ENCODE measurements at places on chromosomes 2 and 18. TPM values are rescaled to one million over a fixed set of nuclear protein-coding genes. Genes with fewer than 3 reads are reported as not detected.

- H3K36me3 ChIP-seq, result no peaks in the 10 kb centered on the region
- H3K4me1 ChIP-seq, result no peaks in the 10 kb centered on the region
- no peak overlapping the region for H3K27ac ChIP-seq
- DNase-seq, result no peak
- H3K27me3 ChIP-seq, result no peaks in the 10 kb centered on the region
Observed at GRCh38 chr18:41466436-41467160, 488.4 kb upstream of the PIK3C3 start.

DNA sequence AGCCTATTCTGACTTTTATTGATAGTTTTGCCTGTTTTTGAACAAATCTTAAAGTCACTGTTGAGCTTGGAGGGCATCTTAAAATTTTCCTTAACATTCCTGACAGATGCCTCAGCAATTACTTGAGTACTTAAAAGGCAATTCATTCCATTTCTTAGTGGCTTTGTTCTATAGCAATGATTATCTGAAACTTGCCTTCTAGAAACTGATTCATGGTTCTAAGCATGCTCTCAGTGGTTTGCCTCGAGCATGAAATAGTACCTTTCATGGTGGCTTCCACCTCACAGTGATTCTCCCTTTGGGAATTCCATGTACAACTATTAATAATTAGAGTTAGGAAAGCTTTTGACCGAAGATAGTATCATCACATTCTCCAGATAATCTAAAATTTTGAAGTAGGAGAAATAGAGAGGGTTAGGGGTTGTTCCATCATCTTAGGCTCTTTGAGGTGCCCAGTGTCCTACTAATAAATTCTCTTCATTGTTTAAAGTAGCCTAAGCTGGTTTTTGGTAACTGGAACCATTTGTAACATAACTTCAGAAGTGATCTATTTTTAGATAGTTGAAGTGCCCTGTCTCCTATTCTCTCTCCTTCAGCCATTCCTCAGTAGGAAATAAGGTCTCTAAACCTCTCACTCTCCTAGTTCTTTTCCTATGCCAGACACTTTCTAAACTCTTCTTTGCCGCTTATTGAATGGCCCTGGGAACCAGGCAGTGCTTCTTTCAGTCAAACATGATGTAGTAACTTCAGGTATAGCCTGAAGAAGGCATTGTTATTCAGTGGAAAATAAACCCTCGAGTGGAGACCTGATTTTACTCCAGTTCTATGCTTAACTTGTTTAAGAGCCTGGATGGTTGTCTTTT is 156.1 kb downstream of the HAUS1 start:
- H3K4me1 ChIP-seq, result no peaks in the 10 kb centered on the region
- H3K36me3 ChIP-seq, result peaks cover 19% of the 10 kb centered on the region
- no peak overlapping the region for H3K4me3 ChIP-seq
- H3K27ac ChIP-seq, result no peak overlapping the region
- no peaks in the 10 kb centered on the region for H3K27me3 ChIP-seq

DNA sequence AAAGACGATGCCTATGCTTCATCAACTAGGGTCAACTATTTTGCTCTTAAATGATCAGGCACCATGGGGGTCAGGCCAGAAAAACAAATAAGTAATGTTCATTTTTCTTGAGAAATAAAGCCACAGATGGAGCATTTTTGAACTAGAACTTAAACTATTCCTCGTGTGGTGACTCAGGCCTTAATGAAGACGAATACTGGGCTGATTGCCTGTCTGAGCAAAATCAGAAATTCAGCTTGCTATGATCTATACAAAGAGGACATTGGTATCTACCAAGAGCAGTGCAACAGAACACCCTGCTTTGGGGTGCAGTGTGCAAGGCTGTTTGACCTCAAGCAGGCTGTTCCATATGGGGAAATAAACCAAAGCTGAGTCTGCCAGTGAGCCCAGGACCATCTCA is 176.0 kb downstream of the NRP2 start:
- H3K36me3 ChIP-seq, result no peaks in the 10 kb centered on the region
- no peak overlapping the region for H3K27ac ChIP-seq
- no peak overlapping the region for H3K4me3 ChIP-seq
- DNase-seq, result no peak
- no peaks in the 10 kb centered on the region for H3K27me3 ChIP-seq

DNA sequence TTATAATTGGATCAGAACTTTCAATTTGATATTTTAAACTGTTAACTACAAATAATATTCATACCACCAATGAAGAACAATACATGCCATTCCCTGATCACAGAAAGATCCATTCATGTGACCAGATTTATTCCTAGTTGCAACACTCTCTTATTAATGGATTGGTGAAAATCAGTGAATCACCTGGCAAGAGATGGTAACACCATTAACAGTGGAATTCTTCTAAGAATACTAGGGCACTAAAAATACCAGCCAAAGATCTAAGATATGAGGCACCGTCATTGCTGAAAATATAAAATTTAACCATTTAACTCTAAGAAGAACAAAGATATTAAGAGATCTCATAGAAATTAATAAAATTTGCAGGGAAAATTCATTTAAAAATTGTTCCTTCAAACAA is 58.1 kb downstream of the MAP4K3 start:
- no peak overlapping the region for H3K4me3 ChIP-seq
- H3K4me1 ChIP-seq, result no peaks in the 10 kb centered on the region
- no peak overlapping the region for H3K27ac ChIP-seq
- DNase-seq, result no peak

- no peak overlapping the region for H3K4me3 ChIP-seq
- H3K27me3 ChIP-seq, result no peaks in the 10 kb centered on the region
- no peaks in the 10 kb centered on the region for H3K4me1 ChIP-seq
- no peaks in the 10 kb centered on the region for H3K36me3 ChIP-seq
- no peak for DNase-seq
Observed at GRCh38 chr18:1014951-1015624, 110.4 kb downstream of the ADCYAP1 start.

DNA sequence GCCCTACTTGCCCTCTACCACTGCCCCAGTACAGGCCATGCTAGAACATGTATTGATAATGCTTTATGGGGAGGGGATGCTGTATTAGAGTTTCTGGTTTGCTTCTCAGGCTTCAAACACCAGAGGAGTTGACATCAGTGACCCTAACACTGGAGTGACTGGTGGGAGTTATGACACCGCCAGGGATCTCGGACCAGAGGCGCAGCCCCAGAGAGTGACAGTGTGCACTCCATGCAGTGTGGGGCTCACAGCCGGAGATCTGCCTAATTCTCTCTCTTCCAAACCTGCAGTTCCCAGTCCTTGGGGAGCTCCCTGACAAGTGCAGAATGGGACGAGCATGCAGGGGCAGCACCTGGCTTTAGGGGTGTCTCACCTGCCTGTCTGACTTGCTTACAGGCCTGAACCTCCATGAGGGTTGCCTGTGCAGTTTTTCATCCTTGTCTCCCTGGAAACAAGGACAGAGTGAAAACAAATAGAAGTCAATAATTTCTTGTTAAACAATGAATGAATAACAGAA is 244.9 kb upstream of the MYT1L start:
- no peaks in the 10 kb centered on the region for H3K27me3 ChIP-seq
- H3K4me1 ChIP-seq, result no peaks in the 10 kb centered on the region
- no peak overlapping the region for H3K4me3 ChIP-seq
- DNase-seq, result no peak

GRCh38 chr2:62998949-62999348 is 51.7 kb upstream of the OTX1 start:
- no peaks in the 10 kb centered on the region for H3K27me3 ChIP-seq
- no peak overlapping the region for H3K4me3 ChIP-seq
- no peak overlapping the region for H3K27ac ChIP-seq
- DNase-seq, result no peak

GRCh38 chr2:9484533-9484932 is 10.2 kb downstream of the IAH1 start:
- H3K27me3 ChIP-seq, result no peaks in the 10 kb centered on the region
- no peaks in the 10 kb centered on the region for H3K4me1 ChIP-seq

DNA sequence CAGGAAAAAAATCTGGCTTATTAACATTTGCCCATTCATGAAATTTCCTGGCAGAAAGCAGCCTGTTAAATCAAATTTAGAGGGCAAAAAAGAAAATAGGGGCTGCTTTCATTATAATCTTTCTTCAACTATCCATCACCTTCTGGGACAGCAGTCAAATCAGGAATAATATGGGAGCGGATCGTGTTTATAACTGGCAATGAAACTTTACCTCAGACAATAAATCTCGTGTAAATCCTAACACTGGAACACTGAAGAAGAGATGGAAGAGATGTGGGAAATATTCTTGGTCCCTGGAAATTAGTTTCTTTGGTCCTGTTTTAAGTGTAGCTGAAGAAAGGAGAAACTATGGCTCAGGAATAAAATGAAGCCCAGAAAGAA is 77.5 kb upstream of the SERTAD2 start:
- H3K27me3 ChIP-seq, result no peaks in the 10 kb centered on the region
- no peak overlapping the region for H3K27ac ChIP-seq
- H3K4me3 ChIP-seq, result peak overlapping the region; percentile 70
- peaks cover 42% of the 10 kb centered on the region for H3K4me1 ChIP-seq

The FZD7 gene
- polyA plus RNA-seq, result not detected

The TMEM185B gene
- 22.9 TPM for polyA plus RNA-seq

The RBKS gene
- 4.7 TPM for polyA plus RNA-seq

The ITGA4 gene
- polyA plus RNA-seq, result 212 TPM

The SERPINB11 gene
- not detected for polyA plus RNA-seq

DNA sequence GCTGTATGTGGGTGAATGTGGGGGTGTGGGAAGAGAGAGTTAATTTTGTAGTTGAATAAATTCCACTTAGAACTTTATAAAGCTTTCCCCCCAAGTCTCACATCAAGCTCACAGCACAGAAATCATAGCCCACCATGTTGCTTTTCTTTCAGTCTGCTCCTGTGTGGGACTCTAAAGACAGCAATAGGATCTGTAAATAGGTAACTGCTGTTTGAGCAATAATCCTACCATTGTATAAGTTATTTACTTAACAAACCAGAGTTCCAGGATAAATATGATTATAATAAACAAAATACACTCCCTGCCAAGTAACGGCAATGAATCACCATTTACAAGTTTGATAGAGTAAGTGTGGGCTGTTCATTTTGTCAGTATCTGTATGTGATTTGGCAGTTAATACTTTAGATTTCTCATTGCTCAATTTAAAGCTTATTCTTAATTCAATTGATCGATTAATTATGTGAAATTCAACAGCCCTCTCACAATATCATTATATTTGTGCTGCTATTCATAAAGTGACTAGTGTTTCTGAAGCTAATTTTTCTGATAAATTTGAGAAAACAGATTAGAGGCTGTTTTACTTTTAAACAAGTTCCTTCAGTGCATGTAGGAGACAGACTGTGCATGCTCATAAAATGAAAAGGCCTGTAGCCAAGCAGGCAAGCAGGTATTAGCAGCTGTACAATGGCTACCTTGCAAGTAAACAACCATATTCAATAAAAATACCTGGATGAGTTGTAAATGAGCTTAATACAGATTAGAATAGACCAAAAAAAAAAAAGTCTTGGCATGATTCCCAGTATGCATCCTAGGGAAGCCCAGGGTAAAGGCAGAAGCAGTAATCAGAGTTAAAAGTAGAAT is 142.7 kb downstream of the PDE11A start:
- H3K4me3 ChIP-seq, result no peak overlapping the region
- no peaks in the 10 kb centered on the region for H3K27me3 ChIP-seq
- no peaks in the 10 kb centered on the region for H3K4me1 ChIP-seq
- no peaks in the 10 kb centered on the region for H3K36me3 ChIP-seq
- no peak overlapping the region for H3K27ac ChIP-seq

DNA sequence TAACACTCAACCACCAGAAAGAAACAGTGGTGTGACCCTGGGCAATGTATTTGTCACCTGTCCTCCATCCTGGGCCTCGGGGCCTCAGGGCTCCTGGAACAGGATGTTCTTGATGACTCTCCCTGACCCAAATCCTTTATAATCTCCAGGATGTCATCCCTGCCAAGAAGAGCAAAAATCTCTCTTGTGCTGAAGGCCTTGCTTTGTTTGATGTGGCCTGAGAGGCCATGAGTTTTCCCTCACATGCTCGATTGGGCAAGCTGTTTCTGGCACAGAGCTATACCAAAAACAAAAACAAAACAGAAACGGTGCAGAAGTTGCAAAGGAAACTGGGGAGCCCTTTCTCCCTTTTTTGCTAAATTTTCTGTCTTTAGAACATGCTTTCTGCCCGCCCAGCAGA is 35.7 kb upstream of the ST3GAL5 start:
- DNase-seq, result no peak
- no peak overlapping the region for H3K4me3 ChIP-seq
- H3K4me1 ChIP-seq, result no peaks in the 10 kb centered on the region
- no peaks in the 10 kb centered on the region for H3K36me3 ChIP-seq
- no peaks in the 10 kb centered on the region for H3K27me3 ChIP-seq
- no peak overlapping the region for H3K27ac ChIP-seq

The PDE11A gene
- polyA plus RNA-seq, result not detected

The SERPINB12 gene
- polyA plus RNA-seq, result not detected

The CDCA7 gene
- 5.0 TPM for polyA plus RNA-seq

The RBM45 gene
- polyA plus RNA-seq, result 7.9 TPM

The PSMG2 gene
- 125 TPM for polyA plus RNA-seq

GRCh38 chr2:236887953-236888793 is 197.5 kb upstream of the COPS8 start:
- no peak overlapping the region for H3K4me3 ChIP-seq
- H3K27me3 ChIP-seq, result peaks cover 3% of the 10 kb centered on the region
- DNase-seq, result no peak
- H3K27ac ChIP-seq, result no peak overlapping the region

DNA sequence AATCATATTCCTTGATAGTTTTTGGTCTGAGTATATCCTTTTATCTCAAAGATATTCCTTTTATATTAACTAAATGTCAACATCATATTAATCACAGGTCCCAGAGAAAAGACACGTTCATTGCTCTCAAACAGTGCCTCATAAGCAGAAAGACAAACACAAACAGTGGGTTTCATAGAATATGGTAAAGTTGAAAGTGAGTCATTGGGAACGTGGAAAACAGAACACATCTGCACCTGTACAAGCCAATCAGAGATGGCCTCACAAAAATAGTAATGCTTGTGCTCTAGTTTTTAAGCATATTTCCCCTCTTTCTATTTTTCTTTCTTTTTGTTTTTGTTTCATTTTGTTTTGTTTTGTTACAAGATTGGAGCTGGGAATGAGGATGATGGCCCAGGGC is 328.4 kb upstream of the MAP2 start:
- H3K36me3 ChIP-seq, result no peaks in the 10 kb centered on the region
- no peak for DNase-seq
- H3K27me3 ChIP-seq, result no peaks in the 10 kb centered on the region
- H3K4me3 ChIP-seq, result no peak overlapping the region
- no peak overlapping the region for H3K27ac ChIP-seq
- no peaks in the 10 kb centered on the region for H3K4me1 ChIP-seq

The COL3A1 gene
- polyA plus RNA-seq, result not detected

The TSGA10 gene
- 16.8 TPM for polyA plus RNA-seq

- H3K36me3 ChIP-seq, result no peaks in the 10 kb centered on the region
- no peak overlapping the region for H3K4me3 ChIP-seq
- H3K27me3 ChIP-seq, result no peaks in the 10 kb centered on the region
- no peak for DNase-seq
- no peaks in the 10 kb centered on the region for H3K4me1 ChIP-seq
Observed at GRCh38 chr2:2828774-2829368, 497.8 kb upstream of the MYT1L start.

The CCNYL1 gene
- polyA plus RNA-seq, result 2.0 TPM

The FBXO41 gene
- 2.4 TPM for polyA plus RNA-seq

- peaks cover 18% of the 10 kb centered on the region for H3K4me1 ChIP-seq
- H3K27me3 ChIP-seq, result peaks cover 33% of the 10 kb centered on the region
- DNase-seq, result no peak
- H3K27ac ChIP-seq, result no peak overlapping the region
Observed at GRCh38 chr2:232353660-232354059, 24.9 kb upstream of the ALPP start.

GRCh38 chr2:12083081-12083581 is 336.7 kb downstream of the LPIN1 start:
- H3K4me3 ChIP-seq, result no peak overlapping the region
- no peaks in the 10 kb centered on the region for H3K36me3 ChIP-seq
- no peaks in the 10 kb centered on the region for H3K27me3 ChIP-seq
- DNase-seq, result no peak
- no peak overlapping the region for H3K27ac ChIP-seq
